ENCODE measurements at places on chromosomes 12 and 14.

DNA sequence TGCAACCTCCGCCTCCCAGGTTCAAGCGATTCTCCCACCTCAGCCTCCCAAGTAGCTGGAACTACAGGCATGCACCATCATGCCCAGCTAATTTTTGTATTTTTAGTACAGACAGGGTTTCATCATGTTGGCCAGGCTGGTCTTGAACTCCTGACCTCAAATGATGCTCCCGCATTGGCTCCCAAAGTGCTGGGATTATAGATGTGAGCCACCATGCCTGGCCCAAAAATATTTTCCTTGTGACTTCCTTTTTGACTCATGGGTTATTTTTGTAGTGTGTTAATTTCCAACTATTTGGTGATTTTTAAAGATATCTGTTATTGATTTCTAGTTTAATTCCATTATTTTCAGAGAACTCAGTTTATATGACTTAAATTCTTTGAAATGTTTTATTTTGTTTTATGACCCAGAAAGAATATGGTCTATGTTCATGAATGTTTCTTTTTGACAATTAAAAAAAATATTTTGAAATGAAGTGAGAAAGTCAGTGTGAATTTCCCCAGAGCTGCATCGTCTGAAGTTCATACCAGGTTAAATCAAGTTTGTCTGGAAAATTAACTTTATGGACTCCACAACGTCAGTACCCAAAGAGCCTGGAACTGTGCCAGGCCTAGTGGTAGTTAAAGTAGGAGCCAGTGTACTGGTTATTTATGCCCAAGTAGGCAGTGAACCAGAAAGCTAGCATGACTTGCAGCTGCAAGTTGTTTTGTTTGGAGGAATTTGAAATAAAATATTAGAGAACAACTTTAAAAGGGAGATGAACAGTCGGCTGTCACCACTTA lies 2.8 kb upstream of the CDKL1 start:
- peak; percentile 63 for DNase-seq

GRCh38 chr14:103738701-103739451 lies 23.3 kb downstream of the ZFYVE21 start:
- DNase-seq, result no peak

GRCh38 chr12:111296906-111297463 lies 71.9 kb downstream of the PHETA1 start:
- no peak for DNase-seq

DNA sequence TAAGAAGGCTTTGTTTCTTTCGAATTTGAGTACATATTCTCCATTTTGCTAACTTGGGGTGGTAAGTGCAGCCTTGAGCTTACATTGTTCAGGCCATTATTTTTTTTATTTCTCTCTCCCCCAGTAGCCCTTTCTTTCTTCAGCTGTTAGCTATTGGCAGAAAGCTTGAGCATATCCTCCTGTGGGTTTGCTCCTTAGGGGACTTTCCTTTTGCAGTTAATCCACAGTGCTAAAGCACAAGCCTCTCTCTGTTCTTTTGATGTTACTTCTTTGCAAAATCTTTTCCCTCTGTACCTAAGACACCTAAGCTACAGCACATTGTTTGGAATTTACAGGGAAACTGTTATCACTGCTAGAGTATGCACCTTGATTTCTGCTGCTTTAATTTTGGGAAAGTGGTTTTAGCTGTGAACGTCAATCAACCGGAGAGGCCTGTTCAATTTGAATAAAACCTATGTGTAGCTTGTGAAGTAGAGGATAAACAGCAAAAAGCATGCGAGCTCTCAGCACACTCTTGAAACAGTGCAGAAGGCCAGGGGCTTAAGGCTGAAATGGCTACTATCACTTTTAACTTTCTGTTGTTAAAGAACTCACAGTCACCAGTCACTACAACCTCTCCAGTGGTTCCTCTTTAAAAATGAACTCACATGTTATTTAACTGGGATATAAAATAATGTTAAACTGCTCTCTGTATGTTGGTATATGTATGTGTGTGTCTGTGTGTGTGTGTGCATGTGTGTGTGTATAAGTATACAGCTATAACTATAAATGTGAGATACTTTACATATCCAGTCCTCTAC lies 139.2 kb downstream of the PDZRN4 start:
- DNase-seq, result no peak

GRCh38 chr14:65351493-65352194 lies 60.9 kb upstream of the FUT8 start:
- no peak for DNase-seq

GRCh38 chr14:59897757-59898383 lies 22.1 kb upstream of the LRRC9 start:
- DNase-seq, result peak; percentile 13

GRCh38 chr12:104649921-104650320 lies 193.2 kb downstream of the CHST11 start:
- no peak for DNase-seq

- DNase-seq, result peak; percentile 19
Measured at GRCh38 chr14:77498120-77498979, at the start of gene ISM2. TSS of gene ISM2 (minus strand) at chr14:77498816. CDS start at chr14:77498793, 23 bp downstream.

DNA sequence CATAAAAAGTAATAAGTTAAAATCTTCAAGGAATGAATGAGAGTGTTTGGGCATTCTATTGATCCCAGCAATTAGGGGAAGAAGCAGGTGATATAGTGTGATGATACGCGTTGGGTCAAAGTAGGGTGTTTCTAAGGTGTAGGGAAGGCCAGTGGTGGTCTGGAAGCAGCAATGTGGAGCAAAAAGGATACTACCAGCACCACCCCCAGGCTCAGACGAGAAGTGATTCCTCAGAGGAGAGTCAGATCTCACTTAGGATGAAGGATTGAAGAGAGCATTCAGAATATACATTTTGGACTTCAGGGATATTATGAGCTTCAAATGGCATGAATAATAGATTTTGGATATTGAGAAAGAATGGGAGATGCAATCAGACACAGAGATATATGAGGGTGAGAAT lies 497.6 kb downstream of the RMST start:
- no peak for DNase-seq

- DNase-seq, result peak; percentile 70
Measured at GRCh38 chr12:94545935-94546771, 86.5 kb upstream of the CEP83 start.

DNA sequence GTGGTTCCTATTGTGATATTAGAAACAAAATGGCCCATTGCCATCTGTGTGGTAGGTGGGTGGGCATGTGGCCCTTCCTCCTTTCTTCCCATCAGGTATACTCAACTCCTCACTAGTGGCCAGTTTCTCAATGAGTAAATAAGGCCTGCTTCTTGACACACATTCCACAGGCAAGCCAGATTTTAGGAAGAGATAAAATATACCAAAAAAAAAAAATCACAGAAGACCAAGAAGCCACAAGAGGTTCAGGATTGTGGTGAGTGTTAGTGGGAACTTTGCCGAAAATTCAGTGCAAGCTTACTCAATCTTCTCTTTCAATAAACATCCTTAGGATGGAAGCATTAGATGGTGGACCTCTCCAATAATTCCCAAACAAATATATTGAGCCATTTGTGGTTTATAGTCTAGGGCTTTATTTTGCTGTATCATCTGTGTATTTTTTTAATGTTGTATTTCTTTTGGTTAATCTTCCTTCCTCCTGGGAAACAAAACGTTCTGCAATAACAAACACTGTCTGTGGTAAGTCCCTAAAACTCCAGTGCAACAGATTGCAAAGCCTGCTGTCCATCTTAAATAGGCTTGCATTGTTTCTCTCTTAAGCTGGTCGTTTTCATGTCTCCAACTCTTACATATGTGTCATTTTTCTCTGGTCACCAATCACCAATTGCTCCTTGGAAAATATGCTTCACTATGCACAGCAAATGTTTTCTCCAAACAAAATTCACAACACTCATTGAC lies 289.9 kb upstream of the KITLG start:
- no peak for DNase-seq

DNA sequence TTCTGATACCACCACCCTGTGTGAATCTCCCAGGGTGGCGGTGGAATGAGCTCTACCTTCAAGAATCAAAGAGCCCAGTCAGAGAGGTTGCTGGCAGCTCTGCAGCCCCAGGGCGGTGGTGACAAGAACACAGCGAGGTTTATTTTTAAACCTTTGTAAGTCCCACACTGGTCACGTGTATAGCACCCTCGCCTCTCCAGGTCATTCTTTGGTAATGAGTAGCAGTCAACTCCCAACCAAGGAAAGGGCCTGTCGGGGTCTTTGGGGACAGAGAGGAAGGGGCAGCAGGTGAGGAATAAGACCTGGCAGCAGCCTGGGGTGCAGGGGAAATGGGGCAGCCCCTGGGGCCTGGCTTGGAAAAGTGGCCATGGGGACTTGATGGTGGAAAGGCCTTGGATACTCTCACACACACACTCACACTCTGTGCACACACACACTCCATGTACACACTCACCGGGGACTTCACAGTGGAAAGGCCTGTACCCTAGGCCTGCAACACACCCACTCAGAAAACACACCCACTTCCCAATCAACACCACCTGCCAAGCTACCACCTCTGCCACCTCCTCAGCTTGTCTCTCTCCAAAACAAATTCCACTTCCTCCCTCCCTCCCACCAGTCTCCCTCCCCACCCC lies 178.6 kb downstream of the DPF3 start:
- DNase-seq, result no peak

- DNase-seq, result no peak
Measured at GRCh38 chr12:122935318-122935717, 30.9 kb downstream of the ABCB9 start.

- peak; percentile 71 for DNase-seq
Measured at GRCh38 chr12:41932470-41932991, 212.1 kb downstream of the GXYLT1 start.

GRCh38 chr14:96130854-96131253 lies 73.8 kb upstream of the BDKRB2 start:
- no peak for DNase-seq

- peak; percentile 13 for DNase-seq
Measured at GRCh38 chr12:991350-992333, 619 bp downstream of the ERC1 start.

DNA sequence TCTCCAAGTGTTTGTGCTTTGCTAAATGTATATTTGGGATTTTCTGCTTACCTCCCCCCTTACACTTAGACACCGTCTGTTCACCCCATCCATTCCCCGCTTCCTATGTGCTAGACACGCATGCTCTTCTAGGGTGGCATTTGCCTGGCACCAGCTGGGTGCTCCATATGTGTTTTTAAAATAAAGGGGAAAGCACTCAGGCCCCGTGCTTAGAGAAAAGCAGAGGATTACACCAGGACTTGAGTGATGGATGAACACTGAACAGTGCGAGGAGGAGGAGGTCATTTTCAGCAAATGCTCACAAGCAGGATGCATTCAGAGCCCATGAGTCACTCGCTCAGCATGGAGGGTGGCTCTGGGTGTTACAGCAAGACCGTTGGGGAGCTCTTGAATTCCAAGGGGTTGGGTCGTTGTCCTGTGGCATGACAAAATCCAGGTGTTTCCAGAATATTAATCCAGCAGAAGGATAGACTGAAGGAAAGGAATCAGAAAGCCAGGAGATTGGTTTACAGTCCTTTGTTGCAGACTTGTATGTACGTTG lies 2.9 kb upstream of the BDKRB1 start:
- DNase-seq, result no peak

DNA sequence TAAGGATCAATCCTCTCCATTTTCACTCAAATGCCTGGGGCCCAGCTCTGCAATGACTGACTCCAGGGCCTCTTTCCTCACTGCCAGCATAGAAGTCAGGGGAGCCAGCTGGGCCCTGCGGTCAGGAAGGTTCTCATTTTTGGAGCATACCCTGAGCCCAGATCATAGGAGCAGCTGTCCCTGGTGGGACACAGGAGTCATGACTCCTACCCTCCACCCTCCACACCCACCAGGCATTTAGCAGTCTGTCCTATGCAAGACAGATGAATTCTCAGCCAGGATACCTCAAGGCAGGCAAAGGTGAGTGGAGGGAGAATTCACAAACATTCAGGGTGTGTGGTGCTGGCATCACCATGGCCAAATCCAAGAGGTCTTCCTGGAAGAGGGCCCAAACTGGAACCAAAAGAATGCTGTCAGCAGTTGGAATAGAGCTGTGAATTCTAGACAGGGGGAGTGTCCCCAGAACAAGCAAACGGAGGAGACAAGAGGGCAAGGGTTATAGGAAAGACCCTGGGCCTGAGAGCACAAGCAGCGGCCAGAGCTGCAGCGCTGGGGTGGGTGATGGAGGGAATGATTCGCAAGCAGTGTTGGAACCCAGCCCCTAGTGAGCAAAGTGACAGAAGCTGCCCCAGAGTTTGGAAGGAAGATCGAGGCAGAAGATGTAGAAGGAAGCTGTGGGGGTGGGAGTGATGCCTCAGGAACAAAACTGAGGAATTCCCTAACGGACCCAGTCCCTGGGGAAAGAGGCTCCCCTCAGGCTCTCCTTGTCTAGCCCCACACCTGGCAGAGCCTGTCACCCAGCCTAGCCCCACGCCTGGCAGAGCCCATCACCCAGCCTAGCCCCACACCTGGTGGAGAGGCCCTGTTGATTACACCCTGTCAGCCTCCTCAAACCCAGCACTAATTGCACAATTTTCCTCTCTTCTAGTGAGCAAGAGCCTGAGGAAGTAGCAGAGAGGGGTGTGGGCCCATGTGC lies 4.5 kb upstream of the REM2 start:
- DNase-seq, result no peak

GRCh38 chr14:72528059-72528862 lies 365.6 kb downstream of the DPF3 start:
- no peak for DNase-seq

DNA sequence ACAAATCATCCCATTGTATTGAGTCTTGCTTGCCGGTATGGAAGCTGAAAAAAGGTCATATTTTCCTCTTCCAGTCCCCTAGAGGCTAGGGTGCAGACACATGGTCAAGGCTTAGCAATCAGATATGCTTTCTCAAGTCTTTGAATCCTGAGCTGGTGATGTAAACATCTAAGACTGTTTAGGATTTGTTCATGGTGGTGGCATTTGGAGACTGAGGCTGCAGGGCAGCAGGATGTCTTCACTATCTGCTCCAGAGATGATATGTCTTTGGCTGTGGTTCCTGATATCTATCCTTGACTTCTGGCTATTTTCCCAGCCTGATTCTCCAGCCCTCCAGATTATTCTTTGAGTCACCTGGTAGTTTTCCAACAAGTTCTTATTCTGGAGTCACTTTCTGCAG lies 50.5 kb upstream of the DACT1 start:
- no peak for DNase-seq

- DNase-seq, result no peak
Measured at GRCh38 chr12:115375186-115375991, 691.4 kb upstream of the TBX3 start.

- DNase-seq, result no peak
Measured at GRCh38 chr12:128940974-128941373, 87.7 kb downstream of the GLT1D1 start.

DNA sequence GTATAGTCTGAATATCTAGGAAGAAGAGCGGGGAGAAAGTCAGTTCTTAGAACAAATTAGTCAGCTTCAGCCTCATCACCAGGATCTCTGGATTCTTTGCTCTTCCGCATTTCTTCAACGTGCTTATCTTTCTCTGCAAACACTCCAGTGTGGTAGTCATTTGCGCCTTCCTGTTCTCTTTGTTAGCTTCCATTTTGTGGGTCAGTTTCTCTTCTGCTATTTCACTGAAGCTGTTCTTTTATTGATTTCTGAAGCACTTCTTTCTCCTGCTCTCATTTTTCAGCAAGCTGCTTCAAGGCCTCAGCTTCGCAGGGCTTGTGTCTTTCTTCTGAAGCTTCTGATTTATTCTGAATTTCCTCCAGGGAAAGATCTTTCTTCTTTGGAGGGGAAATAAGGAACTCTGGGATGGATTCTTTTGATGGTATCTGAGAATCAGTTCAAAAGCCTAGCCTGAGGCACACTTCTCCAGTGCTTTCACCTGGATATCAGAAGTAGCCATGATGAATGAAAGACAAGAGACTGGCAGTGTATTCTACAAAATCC lies 13.5 kb downstream of the AMN1 start:
- DNase-seq, result peak; percentile 90

GRCh38 chr14:52876311-52876710 lies 74.5 kb downstream of the FERMT2 start:
- DNase-seq, result no peak

- no peak for DNase-seq
Measured at GRCh38 chr12:124608450-124608870, 41.0 kb upstream of the NCOR2 start.

Data from hematopoietic multipotent progenitor cell treated with erythropoietin and hydrocortisone succinate and interleukin-3 and kit ligand, for 8 days (in vitro differentiated cells).